ENCODE measurements at places on chromosomes 12 and 14.

DNA sequence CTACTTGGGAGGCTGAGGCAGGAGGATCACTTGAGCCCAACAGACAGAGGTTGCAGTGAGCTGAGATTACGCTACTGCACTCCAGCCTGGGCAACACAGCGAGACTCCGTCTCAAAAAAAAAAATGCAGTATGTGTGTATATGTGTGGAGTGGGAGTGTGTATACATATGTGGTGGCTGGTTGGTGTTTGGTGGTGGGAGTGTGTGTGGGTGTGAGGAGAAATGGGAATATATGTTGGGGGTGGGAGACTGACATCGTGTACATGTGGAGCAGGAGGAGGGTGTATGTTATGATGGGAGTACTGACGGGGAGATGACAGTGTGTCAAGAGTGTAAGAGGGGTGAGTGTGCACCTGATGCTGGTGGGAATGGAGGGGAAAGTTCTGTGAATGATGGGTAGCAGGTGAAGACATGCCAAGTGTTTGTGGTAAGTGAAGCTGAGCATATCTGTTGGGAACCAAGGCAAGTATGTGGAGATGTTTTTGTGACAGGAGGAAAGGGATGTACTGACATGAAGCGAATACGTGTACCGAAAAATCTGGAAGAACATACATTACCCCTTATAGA, 4.2 kb downstream of the PNMA1 start:
- peaks cover 23% of the 10 kb centered on the region for H3K4me1 ChIP-seq
- peak overlapping the region; percentile 28 for H3K27ac ChIP-seq
- H3K36me3 ChIP-seq: peaks cover 26% of the 10 kb centered on the region
- H3K27me3 ChIP-seq: no peaks in the 10 kb centered on the region

DNA sequence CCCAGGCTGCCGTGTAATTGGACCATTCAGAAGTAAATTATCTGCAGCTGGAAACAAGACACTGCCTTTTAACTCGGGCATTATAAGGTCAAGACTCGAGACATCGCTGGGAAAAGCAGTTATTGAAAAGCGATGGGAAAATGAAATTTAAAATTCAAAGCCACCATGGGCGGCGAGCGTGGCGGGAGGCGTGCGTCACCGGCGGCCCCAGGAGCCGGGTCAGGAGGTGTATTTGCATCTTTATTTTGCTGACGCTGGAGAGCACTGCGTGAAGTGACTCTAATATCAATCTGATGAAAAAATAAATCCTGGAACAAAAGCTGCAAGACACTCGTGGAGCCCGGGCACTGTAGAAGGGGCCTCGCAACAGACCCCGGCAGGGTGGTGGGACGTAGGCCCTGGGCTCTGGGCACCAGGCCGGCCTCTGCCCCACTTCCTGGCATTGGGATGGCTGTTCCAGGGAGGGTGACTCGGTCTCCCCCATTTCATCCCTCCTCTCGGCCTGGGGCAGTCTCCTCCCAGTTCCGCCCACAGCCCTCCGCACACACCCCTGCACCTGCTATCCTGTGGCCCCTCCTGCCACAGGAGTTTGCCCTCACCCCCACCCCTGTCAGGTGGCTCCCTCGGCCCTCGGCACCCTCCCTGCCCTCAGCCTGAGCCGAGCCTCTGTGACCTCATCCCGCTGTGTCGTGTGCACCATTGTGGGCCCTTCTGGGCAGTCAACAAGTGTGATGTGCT, 196.2 kb downstream of the KIF26A start:
- no peak overlapping the region for H3K4me3 ChIP-seq
- H3K27ac ChIP-seq: no peak overlapping the region
- H3K4me1 ChIP-seq: no peaks in the 10 kb centered on the region
- no peaks in the 10 kb centered on the region for H3K36me3 ChIP-seq

- H3K27me3 ChIP-seq: no peaks in the 10 kb centered on the region
- no peak overlapping the region for H3K27ac ChIP-seq
- H3K36me3 ChIP-seq: no peaks in the 10 kb centered on the region
- H3K4me1 ChIP-seq: no peaks in the 10 kb centered on the region
Observed at GRCh38 chr12:24197532-24197931, 248.1 kb upstream of the SOX5 start.

DNA sequence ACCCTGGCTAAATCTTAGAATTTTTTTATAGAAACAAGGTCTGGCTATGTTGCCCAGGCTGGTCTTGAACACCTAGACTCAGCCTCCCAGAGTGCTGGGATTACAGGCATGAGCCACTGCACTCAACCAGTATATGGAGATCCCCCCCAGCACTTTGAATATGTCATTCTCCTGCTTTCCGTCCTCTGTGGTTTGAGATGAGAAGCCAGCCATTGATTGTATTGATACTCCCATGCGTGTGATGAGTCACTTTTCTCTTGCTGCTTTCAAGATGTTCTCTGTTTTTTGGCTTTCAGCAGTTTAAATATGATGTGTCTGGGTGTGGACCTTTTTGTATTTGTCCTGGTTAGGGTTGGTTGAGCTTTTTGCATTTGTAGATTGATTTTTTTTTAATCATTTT, 75.2 kb upstream of the DNM1L start:
- peak overlapping the region; percentile 31 for H3K27ac ChIP-seq
- peaks cover 10% of the 10 kb centered on the region for H3K4me1 ChIP-seq
- H3K4me3 ChIP-seq: no peak overlapping the region
- H3K27me3 ChIP-seq: no peaks in the 10 kb centered on the region
- DNase-seq: peak; percentile 29

DNA sequence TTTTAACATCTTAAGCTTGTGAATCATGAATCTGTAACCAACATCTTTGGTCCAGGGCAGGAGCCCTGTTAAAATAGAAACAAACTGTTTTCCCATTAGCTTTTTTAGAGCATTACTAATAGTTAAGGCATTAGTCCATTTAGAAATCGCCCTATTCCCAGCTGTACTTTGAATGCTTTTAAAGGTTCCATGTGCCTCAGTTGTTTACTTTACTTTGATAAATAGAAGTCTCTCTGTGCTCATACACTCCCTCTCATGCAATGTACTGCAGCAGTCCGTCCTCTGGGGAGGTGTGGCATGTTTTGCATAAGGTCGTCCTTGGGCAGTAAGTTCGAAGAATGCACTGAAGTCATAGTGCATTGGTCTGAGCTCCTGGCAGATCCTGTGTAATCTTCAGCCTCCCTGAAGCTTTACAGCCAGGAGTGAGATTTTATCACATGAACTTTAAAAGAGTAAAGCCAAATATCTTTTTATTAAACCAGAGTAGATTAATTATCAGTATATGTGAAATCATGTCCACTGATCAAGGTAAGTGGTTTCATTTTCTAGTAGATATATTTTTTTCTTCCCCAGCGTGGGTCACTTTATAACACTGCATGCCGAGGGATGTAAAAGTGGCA, 134.7 kb downstream of the FGD4 start:
- H3K36me3 ChIP-seq: no peaks in the 10 kb centered on the region
- H3K27me3 ChIP-seq: peaks cover 32% of the 10 kb centered on the region

- H3K36me3 ChIP-seq: no peaks in the 10 kb centered on the region
- H3K4me1 ChIP-seq: no peaks in the 10 kb centered on the region
- no peak overlapping the region for H3K27ac ChIP-seq
- DNase-seq: no peak
Observed at GRCh38 chr12:21819236-21819635, 44.7 kb upstream of the KCNJ8 start.

- DNase-seq: no peak
- H3K4me3 ChIP-seq: no peak overlapping the region
- no peak overlapping the region for H3K27ac ChIP-seq
- H3K27me3 ChIP-seq: peaks cover 28% of the 10 kb centered on the region
- H3K4me1 ChIP-seq: peaks cover 5% of the 10 kb centered on the region
- H3K36me3 ChIP-seq: no peaks in the 10 kb centered on the region
Observed at GRCh38 chr14:95189367-95190132, 32.2 kb upstream of the DICER1 start.

DNA sequence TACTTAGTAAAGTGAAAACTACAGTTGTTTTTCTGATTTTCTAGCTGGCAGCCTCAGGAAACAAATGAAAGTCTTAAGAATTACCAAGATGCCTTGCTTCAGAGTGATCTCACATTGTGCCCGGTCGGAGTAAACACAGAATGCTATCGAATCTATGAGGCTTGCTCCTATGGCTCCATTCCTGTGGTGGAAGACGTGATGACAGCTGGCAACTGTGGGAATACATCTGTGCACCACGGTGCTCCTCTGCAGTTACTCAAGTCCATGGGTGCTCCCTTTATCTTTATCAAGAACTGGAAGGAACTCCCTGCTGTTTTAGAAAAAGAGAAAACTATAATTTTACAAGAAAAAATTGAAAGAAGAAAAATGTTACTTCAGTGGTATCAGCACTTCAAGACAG, 28.9 kb downstream of the RXYLT1 start:
- H3K4me1 ChIP-seq: no peaks in the 10 kb centered on the region
- no peak overlapping the region for H3K27ac ChIP-seq
- H3K27me3 ChIP-seq: no peaks in the 10 kb centered on the region
- H3K4me3 ChIP-seq: no peak overlapping the region
- no peak for DNase-seq
- H3K36me3 ChIP-seq: peaks cover 3% of the 10 kb centered on the region

DNA sequence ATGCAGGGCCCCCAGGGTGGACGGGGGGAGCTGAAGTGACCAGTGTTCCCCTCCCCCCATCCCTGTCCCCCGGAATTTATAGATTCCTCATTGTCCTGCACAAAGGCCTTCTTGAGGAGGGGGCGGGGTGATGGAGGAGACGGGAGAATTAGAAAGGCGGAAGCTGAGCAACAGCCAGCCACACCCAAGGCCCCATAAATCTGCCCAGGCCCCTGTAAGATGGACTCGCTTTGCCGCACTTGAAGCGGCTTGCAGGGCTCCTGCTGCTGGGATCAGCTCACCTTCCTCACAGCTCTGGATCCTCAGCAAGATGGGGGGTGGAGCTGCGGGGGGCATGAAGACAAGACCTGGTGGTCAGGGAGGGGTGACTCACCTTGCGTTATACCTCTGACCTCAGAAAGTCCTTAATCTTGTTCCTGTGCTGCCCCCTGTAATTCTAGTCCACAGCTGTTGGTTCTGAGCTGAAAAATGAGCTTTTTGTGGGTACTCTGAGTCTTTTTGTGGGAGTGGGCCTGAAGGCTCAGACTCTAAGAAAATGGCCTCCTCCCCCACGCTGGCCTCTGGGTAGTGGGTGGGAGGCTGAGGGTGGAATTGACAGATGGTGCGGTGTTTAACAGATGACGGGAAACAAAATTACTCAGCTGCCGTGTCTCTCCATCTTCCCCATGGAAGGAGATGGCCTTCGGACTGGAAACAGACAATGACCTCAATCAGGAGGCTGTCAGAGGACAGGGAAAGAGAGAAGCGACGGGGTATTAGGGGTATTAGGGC, 15.8 kb upstream of the ANKRD33 start:
- no peak for DNase-seq
- H3K36me3 ChIP-seq: no peaks in the 10 kb centered on the region
- no peak overlapping the region for H3K4me3 ChIP-seq
- H3K27me3 ChIP-seq: peaks cover 39% of the 10 kb centered on the region

- H3K36me3 ChIP-seq: no peaks in the 10 kb centered on the region
- H3K4me1 ChIP-seq: no peaks in the 10 kb centered on the region
- H3K4me3 ChIP-seq: no peak overlapping the region
Observed at GRCh38 chr12:75568801-75569200, 57.4 kb upstream of the KRR1 start.

- no peaks in the 10 kb centered on the region for H3K27me3 ChIP-seq
- DNase-seq: no peak
- H3K4me1 ChIP-seq: peaks cover 10% of the 10 kb centered on the region
- no peaks in the 10 kb centered on the region for H3K36me3 ChIP-seq
- no peak overlapping the region for H3K27ac ChIP-seq
- no peak overlapping the region for H3K4me3 ChIP-seq
Observed at GRCh38 chr14:92387578-92387977, 64.6 kb downstream of the SLC24A4 start.

DNA sequence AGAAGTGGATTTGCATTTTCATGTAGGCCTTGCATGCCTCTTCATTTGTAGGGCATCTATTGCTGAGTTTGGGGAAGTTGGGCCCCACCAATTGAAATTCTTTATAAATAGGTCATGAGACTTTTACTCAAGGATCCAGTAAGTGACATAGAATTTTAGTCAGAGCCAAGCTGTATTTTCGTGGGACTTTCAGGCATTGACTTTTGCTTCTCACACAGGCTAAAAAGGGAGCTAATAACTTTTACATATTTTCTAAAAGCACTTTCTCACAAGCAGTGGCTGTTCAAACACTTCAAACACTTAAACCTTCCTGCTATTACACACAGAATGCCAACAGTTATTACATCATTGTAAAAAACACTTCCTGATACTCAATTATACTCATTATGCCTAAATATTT, 260.5 kb downstream of the MSRB3 start:
- H3K4me3 ChIP-seq: no peak overlapping the region
- no peak for DNase-seq
- H3K27ac ChIP-seq: no peak overlapping the region
- H3K4me1 ChIP-seq: no peaks in the 10 kb centered on the region
- H3K36me3 ChIP-seq: no peaks in the 10 kb centered on the region

- H3K4me1 ChIP-seq: peaks cover 46% of the 10 kb centered on the region
- H3K27me3 ChIP-seq: no peaks in the 10 kb centered on the region
- peak overlapping the region; percentile 53 for H3K27ac ChIP-seq
- peaks cover 63% of the 10 kb centered on the region for H3K36me3 ChIP-seq
Observed at GRCh38 chr14:61746881-61747280, 15.3 kb upstream of the SNAPC1 start.

DNA sequence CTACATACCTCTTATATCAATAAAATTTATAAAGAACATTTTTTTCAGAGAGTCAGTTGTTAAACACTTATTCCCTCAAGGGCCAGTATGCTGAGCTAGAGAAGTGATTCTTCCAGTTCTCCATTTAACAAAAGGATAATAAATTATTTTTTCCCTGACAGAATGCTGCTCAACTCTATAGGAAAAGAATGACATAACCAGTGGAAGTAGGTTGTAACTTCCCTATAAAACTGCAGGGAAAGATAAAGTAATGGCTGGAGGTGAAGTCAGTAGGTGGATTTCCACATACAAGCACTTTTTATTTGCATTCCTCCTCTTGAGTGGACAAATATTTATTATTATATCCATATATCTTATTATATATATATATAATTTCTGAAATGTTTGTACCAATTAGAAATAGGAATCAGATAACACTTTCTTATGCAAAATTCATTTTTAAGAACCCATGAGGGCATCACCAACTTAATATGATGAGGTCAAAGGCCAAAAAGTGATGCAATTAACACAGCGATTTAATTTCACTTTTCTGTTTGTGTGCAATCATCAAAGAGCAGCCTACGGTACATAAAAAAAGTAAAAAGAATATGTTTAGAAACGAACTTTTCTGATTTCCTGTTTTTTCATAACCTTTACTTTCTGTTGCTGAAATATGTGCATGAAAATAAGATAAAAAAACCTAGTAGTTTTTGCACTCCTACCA, 175.3 kb downstream of the PRKD1 start:
- H3K4me1 ChIP-seq: no peaks in the 10 kb centered on the region
- DNase-seq: no peak
- H3K4me3 ChIP-seq: no peak overlapping the region
- no peak overlapping the region for H3K27ac ChIP-seq
- H3K27me3 ChIP-seq: no peaks in the 10 kb centered on the region
- H3K36me3 ChIP-seq: no peaks in the 10 kb centered on the region

DNA sequence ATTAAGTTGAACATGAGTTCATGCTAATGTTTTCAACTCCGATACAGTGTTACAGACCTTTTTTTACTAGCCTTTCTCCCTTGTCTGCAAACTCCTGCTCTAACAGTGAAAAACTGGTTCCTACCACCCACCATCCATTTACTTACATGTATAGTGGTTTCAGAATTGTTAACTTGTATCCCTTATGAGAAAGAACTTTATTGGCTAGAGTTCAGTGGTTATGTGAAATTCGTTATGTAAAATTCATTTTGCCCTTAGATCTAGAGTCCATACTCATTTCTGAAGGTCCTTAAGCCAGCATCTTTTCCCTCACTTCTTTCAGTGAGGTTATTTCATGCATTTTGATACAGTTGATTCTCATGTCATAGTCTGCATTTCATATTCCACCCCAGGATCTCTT, 51.0 kb downstream of the PRKCH start:
- peaks cover 91% of the 10 kb centered on the region for H3K36me3 ChIP-seq
- no peak overlapping the region for H3K4me3 ChIP-seq
- peak overlapping the region; percentile 56 for H3K27ac ChIP-seq
- peaks cover 45% of the 10 kb centered on the region for H3K4me1 ChIP-seq
- no peak for DNase-seq
- H3K27me3 ChIP-seq: no peaks in the 10 kb centered on the region
